ENCODE measurements at places on chromosomes 13 and 19.

- no peak for DNase-seq
Measured at GRCh38 chr19:54248016-54248601, 5.5 kb upstream of the LILRA6 start.

DNA sequence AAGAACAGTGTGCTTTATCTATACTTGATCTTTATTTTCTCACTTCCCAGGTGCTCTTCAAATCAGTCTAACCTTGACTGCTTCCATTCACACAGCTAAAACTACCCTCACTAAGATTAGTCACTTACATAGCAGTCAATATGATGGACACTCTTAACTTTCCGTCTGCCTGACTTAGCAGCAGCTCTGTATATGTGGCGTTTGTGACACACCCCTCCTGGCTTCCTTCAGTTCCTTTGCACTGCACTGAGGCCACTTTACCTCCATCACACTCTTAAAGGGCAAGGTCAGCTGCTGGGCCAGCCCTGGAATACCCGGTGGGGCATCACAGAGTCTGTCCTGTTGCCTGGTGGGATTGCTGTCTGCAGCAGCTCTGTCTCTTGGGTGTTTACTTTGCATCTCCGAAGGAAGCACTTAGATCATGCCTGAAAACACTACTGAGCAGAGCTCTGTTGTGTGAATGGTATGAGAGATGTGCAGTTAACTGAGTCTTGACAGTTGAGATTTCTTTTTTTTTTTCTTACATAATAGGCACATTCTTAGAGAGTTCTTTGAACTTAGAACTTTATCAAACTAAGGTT, 35.6 kb upstream of the IL17D start:
- no peak for DNase-seq

DNA sequence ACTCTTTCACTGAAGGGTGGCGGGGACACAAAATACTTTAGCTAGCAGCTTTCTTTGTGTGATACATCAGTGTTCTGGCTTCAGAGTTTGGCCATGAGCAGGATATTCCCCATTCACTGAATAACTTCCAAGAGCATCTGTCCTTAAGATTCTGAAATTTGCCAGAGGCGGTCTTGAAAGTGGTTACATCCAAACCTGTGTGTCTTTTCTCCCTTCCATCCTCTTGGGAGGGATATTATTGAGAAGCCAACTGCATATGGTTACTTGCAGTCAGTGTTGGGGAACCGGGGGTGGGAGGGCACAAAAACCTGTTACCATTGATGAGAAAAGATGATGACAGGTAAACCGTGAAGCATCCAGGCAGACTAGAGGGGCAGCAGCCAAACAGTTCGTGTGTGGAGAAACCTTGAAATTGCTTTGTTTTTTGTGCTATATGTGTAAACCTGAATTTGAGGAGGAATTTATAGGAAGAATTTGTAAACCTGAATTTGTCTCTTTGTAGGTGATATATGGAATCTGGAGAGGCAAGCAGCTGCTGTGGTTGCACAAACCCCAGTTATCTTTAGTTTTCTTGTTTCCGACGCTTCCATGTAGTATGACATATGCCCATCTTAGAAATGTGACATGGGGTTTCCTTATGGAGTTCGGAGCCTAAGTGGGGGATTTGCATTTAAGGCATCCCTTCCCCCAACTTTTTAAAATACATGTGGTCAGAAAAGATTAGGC, 104.8 kb downstream of the WDFY2 start:
- no peak for DNase-seq

GRCh38 chr13:43085545-43085944, 62.2 kb downstream of the DNAJC15 start:
- no peak for DNase-seq

DNA sequence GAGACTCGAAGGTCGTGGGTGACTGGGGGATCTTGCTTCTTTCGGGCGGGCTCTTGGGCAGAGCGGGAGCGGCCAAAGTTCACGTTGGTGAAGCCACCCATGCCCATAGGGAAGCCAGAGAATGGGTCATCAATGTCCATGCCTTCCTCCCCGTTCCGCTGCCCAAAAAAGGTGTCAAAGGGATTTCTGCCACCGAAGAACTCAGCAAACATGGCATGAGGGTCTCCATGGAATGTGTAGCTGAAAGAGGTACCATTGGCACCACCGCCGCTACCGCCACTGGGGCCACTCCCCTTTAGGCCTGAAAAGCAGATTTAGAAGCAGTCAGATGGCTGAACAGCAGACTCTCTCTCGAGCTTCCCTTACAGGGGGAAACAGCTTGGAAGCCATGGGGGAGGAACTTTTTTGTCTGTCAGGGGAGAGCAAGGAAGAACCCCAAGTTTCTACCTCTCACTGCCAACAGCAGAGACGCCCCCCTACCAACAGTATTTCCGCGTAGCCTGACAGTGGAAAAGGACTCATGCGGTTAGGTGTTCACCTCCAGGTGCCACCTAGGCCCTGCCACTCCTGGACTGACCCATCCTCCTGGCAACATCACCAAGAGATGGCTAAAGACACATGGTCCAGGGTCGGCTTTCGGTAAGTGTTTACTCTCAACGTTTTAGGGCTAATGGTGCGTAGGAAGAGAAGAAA, 1.3 kb downstream of the DNAJB1 start:
- DNase-seq = no peak

DNA sequence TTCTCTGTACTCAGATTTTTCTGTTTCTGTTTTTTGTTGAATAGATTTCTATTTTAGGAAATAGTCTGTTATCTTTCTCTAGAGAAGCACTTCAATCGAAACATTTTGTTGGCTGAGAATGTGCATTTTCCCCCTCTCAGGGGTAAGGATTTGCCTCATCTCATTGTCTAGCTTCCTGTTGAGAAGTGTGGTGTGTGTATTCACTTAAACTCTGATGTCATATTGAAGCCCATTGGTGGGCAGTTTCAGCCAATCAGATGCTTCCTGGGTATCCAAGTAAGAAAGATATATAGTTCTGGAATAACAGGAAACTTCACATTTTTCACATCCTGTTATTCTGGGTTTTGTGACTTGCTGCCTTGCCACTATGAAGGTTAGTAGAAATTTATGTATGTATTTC, 87.6 kb downstream of the ARHGEF7 start:
- no peak for DNase-seq

- DNase-seq = no peak
Measured at GRCh38 chr13:111282425-111282824, 38.0 kb upstream of the TEX29 start.

GRCh38 chr13:34894756-34895155, 47.3 kb upstream of the NBEA start:
- DNase-seq = no peak

GRCh38 chr13:84077271-84077670, 195.0 kb upstream of the SLITRK1 start:
- no peak for DNase-seq

Data from stimulated activated CD8-positive, alpha-beta memory T cell treated with anti-CD3 and anti-CD28 coated beads, Interleukin-7, amount 100 ng/mL, for 1 hour (primary cell).